Fibroblast of lung (primary cell): ENCODE measurements at places on chromosomes 16 and 17.

GRCh38 chr16:24825696-24826095 lies 20.1 kb upstream of the SLC5A11 start:
- no peak for DNase-seq

DNA sequence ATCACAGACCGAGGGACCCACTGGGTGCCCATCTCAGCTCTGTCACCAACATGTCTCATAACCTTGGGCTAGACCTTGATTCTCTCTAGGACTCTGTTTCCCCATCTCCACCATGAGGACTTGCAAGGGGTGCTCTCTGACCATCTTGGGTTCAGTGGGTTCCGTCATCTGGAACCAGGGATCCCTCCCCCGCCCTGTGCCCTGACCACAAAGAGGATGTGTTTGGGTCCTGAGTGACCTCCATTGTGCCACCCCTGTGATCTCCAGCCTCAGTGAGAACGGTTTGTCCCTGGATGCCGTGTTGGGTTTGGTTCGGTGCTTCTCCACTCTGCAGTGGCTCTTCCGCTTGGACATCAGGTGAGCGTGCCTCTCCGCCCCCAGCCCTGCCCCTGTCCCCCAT lies 49.1 kb upstream of the CPNE2 start:
- no peak for DNase-seq

DNA sequence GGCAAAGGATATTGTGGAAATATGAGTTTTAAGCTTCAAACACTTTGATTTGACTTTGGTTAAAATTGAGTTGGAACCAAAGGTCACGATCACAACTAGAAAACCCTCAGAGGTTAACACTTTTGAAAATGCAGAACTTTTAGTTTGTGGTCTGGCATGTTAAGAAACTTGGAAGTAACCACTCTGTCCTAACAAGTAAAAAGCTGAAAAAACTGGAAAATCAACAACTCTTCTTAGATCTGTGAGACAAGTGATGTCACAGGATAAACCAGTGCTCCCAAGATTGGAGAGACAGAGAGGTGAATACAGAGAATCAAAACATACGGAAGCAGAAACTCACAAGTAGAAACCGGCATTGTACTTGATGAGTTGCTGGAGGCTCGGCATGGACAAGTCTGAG lies 17.4 kb downstream of the MFSD6L start:
- DNase-seq = no peak

GRCh38 chr16:1309888-1310831 lies 724 bp downstream of the UBE2I start:
- DNase-seq = peak; percentile 54

GRCh38 chr17:42116705-42117396 lies 4.3 kb downstream of the KAT2A start:
- DNase-seq = peak; percentile 81

DNA sequence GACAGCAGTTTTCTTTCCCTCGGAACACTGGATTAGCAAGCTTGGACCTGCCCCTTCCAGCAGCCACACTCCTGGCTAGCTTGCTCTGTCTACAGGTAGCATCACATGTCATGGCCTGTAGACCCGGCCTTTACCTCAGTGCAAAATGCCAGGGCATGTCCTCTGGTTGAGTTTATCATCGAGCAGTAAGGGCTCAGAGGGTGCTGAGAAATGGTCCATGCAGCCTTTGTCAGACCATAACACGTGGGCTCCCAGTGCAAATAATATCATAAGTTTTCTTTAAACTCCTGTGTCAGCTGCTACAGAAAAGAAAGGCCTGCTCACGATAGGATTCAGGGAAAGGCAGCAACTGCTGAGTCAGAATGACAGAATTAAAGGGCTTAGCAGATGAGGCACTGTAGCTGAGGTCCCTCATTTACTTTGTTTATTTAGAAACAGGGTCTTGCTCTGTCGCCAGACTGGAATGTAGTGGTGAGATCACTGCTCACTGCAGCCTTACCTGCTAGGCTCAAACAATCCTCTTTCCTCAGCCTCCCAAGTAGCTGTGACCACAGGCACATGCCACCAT lies 8.0 kb upstream of the GNA13 start:
- DNase-seq = peak; percentile 61

- DNase-seq = no peak
These were observed 77.2 kb downstream of the RTN4RL1 start for GRCh38 chr17:1947743-1948516.

DNA sequence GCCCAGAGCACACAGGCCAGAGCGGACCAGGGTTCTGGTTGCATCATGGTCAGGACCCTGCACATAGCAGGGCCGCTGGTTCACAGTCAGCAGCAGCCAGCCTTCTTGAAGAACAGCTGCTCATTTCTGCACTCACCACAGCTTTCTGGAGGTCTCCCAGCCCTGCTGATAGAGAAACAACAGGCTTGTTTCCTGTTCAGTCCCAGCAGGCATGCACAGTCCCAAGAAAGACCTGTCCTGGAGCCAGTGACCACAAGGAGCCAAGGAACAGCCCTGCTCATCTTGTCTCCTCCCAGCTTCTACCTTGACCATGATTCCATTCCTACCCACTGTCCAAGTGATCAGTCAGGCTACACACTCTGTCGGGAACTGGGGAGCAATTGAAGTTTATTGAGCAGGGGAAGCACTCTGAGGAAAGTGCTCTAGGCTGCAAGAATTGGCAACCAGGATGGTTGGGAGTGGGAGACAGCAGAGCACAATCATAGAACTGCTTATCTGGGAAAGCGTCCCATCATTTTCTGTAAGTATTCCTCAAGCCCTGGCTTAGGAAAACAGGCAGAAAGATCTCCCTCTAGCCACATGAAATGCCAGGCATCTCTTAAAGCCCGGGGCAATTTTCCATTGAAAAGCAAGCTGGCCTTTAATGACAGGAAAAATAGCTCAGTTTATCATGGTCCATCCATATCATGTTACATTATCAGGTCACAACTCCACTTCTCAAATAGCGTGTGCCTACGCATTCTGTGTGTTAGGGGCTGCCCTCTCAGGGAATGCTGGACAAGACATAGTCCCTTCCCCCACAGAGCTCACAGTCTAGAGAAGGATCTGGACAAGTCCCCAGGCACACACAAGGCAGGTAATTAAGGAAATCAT lies 155.4 kb upstream of the FOXF1 start:
- DNase-seq = peak; percentile 69

- no peak for DNase-seq
These were observed 309.4 kb upstream of the XYLT1 start for GRCh38 chr16:17780181-17780580.

- DNase-seq = no peak
These were observed 1.2 kb upstream of the ZKSCAN2 start for GRCh38 chr16:25258861-25259179.

DNA sequence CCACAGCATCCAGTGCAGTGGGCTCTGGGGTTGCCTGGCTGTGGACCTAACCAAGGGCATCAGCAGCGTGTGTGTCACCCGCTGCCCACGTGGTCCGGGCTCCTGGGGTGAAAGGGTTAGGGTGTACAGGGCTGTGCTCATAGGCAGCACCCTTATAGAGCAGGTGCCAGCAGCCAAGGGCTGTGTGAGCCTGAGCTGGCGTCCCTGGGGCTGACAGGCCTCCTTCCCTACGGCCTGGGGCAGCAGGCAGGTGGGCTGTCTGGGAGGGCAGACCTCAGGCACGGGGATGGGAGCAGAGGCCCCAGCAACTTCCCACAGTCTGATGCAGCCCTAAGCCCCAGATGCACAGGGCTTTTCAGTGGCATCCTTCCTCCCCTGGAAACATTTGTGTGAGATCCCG lies 13.9 kb downstream of the CD300A start:
- DNase-seq = no peak

- no peak for DNase-seq
These were observed 1.7 kb downstream of the ANKS4B start for GRCh38 chr16:21235199-21235585.

GRCh38 chr16:75096656-75097055 lies 19.9 kb downstream of the LDHD start:
- peak; percentile 29 for DNase-seq

DNA sequence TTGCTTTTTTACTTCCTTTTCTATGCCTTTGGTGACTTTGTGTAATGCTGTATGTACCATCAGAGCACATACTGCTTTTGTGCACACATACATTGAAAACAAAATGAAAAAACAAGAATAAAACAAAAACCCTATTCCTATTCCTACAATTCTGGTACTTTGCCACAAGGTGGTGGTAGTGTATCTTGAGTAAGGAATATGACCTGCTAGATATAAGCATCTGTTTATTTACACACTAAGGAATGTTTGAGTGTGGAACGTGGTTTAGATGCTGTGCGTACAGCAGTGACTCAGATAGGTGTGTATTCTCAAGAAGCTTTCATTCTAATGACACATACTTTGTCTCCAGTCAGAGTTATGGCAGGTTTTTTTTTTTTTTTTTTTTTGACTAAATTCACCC lies 606.2 kb downstream of the WWOX start:
- peak; percentile 40 for DNase-seq

DNA sequence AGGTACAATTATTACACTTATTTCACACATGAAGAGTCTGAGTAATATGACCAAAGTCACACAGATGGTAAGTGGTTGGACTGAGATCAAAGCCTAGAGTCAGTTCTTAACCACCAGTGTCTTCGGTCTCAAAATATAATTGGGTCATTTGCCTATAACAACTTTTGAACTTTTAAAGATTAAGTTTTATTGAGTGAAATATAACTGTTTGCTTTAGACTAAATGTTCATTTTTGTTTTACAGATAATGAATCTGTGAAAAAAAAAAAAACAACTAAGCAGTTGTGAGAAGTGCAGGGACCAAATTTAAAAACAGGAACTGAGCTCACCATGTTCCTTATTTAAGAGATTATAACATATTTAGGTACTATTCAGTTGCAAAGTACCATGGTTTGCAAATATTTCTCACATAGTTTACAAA lies 150.1 kb downstream of the ITFG1 start:
- no peak for DNase-seq

GRCh38 chr17:79226037-79226436 lies 151.4 kb downstream of the ENGASE start:
- no peak for DNase-seq

DNA sequence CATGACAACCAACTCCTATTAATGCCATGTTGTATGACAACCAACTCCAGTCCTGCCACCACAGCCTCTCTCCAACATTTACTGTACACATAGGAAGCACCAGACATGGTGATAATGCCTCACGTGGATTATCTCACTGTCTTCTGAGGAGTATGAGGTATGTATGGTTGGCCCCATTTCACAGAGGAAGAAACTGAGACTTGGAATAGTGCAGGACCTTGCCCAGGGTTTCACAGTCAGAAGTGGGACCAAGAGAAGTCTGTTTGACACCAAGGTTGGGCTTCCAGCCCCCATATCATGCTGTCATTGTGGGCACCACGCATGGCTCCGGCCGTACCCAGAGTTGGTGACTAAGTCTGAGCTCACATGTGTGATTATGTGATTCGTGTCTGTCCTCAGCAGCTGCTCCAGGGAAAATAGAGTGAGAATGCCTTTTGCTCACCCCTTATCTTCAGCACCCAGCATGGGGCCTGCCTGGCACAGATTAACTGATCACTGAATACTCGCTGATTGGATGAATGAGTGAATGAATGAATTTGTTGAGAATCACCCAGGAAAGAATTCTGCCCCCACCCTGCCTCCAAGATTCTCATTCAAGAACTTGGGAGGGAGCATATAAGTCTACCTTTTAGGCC lies 204.1 kb upstream of the NLRP1 start:
- DNase-seq = peak; percentile 58

DNA sequence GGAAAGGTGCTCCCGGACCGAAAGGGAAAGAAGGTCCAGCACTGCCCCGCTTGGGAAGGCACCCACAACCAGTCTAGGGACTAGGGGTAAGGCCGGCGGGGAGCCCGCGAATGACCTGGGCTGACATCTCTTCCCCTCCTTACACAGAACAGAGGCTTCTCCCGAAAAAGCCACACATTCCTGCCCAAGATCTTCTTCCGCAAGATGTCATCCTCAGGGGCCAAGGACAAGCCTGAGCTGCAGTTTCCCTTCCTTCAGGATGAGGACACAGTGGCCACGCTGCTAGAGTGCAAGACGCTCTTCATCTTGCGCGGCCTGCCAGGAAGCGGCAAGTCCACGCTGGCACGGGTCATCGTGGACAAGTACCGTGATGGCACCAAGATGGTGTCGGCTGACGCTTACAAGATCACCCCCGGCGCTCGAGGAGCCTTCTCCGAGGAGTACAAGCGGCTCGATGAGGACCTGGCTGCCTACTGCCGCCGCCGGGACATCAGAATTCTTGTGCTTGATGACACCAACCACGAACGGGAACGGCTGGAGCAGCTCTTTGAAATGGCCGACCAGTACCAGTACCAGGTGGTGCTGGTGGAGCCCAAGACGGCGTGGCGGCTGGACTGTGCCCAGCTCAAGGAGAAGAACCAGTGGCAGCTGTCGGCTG lies 1.5 kb downstream of the CNP start:
- no peak for DNase-seq

DNA sequence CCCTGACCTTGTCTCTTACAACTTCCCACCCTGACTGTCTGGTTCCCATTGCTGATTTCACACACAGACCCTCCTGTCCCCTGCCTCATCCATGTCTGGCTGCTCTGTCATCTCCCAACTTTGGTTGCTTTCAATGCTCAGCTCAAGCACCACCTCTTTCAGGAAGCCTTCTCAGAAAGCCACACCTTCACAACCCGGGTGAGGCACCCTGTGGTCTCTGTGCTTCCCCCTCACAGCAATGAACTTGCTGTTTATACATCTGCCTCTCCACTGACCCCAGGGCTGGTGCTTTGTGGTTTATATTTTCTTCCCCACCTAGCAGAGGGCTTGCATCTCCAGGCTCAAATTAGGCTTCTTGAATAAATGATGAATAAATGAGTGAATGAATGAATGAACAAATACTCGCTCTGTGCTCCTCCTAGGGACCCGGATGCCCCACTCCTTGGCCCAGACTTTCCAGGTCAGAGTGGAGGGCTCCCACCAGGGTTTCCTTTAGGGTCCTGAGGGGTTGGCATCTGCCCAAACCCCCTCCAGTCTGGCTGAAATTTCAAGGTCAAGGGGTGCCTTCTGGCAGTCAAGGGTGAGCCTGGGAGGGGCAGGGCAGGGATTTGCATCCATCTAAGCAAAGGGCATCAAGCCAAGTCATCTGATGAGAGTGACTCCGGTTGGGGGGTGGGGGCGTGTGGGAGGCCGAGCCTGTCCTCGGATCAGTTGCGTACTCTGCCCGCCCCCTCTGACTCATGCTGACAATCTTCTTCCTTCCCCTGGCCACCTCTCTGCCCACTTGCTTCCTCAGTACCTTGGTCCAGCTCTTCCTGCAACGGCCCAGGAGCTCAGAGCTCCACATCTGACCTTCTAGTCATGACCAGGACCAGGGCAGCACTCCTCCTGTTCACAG lies at the start of gene ITGAX:
Gene ITGAX (plus strand): TSS at position 783 of the 898 bp plus-strand sequence. CDS start 79 bp downstream, at position 862.
- DNase-seq = peak; percentile 8
